MG63 (cell line): ENCODE measurements at places on chromosomes 7 and 10. TPM values are rescaled to one million over a fixed set of nuclear protein-coding genes. Genes with fewer than 3 reads are reported as not detected.

DNA sequence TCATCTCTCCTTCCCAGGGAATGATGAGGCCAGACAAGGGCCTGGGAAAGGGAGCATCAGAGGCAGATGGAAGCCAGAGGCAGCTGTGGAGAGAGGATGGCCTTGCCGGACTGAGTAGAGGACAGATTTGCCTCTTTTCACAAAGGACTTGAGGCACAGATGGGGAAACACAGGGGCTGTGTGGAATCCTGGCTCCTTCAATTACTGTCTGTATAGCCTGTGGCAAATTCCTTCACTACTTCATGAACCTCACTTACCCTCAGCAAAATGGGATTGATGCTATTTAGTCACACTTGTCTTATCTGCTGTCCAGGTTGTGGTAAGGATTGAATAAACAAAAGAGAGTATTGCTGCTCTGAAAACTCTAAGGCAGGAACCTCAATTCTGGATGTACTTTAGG, 40.3 kb downstream of the SLC25A28 start:
- no peak for DNase-seq

DNA sequence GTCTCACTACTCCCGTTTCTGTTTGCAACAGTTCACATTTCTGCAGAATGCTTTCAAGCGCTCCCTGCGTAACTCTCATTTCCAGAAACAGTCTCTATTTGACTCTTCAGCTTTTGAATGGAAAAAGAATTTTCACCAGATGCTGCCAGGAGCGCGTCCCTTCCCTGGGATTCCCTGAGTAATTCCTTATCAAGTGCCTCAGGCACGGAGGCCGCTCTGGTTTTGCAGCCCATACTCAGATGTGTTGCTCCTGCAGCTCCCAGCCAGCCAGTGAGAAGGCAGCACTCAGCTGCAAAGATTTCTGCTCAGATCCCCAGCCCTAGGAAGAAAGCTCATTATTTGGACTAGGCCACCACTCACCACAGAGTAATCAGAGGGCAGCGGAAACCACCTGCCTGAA, 161.1 kb upstream of the CHST15 start:
- no peak for DNase-seq

GRCh38 chr7:140004672-140005071, 58.1 kb downstream of the PARP12 start:
- no peak for DNase-seq

GRCh38 chr7:1302936-1303335, 70.3 kb downstream of the UNCX start:
- no peak for DNase-seq

GRCh38 chr10:71975087-71975870, 11.1 kb downstream of the CHST3 start:
- peak; percentile 96 for DNase-seq

DNA sequence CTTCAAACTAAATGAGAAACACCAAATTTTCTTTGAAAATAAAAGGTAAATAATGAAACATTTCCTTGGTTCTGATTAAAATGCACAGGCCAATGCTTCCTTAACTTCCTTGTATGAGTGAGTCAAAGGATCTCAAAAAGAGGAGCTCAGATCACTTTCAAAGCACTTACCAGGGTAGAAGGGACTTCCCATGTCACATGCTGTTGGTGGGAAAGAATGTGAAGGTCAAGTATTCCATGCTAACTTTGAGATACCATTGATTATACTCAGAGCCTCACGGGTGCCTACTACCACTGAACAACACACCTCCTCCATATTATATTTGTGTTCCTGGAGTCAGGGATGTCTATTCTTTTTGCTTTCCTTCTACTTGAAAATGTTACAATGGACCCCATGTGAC, 233.5 kb upstream of the KIAA1217 start:
- no peak for DNase-seq

DNA sequence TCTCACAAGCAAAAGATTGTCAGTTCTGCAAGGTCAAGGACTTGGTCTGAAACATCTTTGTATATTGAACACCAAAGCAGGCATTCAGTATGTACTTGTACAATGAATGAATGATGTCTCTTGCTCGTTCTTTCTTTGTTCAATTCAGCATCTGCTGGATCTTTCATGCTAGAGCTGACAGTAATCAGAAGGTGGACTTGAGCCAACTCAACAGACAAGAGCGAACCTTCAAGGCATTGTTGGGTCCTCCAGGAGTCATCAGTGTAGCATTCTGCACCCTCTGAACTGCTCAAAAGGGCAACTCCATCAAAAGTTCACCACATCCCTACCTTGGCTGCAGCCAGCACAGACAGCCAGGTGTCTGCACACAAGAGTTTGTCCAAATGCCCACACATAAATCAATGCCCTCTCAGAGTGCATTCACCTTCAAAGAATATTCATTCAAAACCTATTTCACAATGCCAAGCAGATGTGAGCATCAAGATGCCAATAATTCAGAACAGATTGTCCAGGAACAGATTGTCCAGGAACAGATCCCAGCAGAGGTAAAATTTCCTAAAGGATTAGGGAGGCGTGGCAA, 386.7 kb downstream of the CALN1 start:
- DNase-seq, result no peak

DNA sequence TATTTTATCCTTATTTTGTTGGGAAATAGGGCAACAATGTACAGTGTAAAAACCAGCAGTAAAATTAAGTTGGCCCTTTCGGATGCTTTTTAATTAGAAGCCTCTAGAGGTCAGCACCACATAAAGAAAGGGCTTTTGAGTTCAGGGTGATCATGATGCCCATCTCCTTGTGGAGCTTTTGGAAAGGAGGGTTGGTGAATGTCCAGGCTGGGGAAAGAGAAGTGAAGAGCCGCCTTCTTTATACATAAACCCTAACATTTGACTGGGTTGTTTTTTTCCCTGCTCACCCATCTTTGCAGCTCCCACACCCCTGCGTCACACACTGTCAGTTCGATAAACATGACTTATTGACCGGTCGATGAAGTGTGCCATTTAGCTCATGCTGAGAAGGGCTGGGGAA, 29.8 kb downstream of the MTURN start:
- no peak for DNase-seq

GRCh38 chr7:91034459-91035368, 229.5 kb upstream of the FZD1 start:
- DNase-seq, result peak; percentile 10

DNA sequence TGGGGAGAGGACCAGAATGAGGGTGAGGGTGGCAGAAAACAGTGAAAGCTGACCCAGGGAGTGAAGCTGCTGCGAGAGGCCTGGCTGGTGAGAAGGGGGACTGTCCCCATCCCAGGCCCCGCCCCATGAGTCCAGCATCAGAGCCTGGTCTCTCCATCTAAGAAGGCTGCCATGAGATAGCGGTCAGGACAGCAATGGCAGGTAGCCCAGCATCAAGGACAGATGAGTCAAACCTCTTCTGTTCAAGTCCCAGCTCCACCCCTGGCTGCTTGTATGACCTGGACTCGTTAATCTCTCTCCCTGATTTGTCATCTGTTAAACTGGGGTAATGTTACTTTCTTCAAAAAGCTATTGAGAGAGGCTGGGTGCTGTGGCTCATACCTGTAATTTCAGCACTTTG, 22.2 kb downstream of the GPNMB start:
- DNase-seq, result no peak

GRCh38 chr7:88302486-88302885, 4.2 kb downstream of the STEAP4 start:
- peak; percentile 10 for DNase-seq

GRCh38 chr10:88361995-88362807, 220.9 kb downstream of the RNLS start:
- DNase-seq, result no peak

DNA sequence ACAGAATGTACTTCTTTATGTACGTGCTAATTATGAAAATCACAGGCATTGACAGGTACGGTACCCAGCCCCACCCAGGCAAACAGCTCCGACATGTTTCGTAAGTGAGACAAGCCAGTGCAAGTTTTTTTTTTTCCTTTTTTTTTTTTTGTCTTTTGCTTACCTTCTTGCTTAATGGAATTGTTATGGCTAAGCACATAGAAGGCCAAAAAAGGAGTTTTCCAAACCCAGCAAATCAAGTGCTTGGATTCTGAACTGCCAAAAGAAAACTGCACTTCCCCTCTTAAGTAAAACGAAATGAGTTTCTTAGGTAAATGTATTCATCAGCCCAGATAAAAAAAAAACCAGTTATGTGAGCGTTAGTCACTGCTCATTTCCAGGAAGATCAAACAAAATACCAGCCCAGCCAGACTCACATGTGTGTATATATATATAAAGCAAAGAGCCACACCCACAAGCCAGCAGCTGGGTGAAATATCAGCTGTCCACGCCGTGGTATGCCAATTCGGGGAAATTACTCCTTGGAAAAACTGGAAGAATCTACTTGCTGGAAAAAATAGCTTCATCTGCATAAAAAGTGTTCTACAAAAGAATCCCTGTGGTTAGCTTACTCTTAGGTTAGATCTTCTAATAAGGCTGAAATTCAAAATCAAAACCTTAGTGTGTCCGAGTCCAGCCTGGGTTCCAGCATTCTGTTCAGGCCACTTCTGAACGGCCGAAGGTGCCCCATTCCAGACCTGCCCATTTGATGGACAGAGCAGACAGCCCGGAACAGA, 8.0 kb downstream of the KLF6 start:
- DNase-seq, result peak; percentile 65

DNA sequence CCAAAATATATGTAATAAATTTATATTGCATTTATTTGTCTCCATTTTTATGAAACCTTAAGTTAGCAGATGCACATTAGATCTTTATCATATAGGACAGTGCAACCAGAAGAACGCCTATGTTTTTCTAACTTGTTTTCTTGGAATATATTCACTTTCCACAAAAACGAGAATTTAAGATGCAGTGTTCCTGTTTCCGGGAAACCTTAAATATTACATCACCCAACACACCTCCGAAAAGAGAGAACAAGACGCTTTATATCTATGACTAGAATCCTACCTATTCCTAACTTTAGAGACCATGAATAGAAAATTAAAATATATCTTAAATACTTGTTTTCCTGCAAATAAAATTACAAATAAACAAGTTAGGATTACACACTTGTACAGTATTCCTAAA, 1.9 kb downstream of the EZH2 start:
- no peak for DNase-seq

DNA sequence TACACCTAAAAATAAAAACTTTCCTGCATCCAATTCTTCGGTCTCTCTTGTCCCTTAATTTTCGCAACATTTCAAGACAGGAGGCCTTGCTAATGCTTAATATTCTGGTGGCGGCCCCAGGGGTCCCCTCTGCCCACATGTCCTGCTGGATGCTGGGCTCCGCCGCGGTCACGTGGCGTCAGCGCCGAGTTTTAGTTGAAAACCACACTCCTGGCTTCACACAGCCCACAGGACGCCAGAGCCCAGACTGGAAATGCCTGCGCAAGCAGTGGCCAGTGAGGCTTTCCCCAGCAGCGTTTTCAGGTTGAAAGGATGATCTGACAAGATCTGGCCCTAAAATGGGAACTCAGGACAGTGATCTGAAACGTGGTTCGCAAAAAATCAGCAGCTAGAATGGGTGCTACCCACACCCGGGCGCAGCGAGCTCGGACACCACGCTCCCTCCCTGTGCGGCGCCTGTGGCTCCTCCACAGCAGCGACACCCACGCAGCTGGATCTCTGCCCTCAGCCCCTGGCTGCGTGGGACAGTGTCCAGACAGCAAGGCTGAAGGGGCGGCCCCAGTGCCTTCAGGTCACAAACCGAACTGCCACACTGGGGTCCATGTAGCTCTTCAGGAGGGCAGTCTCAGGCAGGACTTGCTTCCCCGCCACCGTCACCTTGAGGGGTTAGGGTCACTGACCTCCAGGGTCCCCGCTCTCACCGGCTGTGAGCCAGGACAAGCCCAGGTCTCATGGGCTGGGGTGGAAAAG, 11.6 kb upstream of the CYREN start:
- no peak for DNase-seq

- no peak for DNase-seq
These were observed 22.1 kb downstream of the ANTXRL start for GRCh38 chr10:46308666-46309450.

- DNase-seq, result no peak
These were observed at the start of gene EPO for GRCh38 chr7:100720279-100720670. Gene EPO (plus strand): TSS chr7:100720468. CDS start chr7:100720981, 513 bp downstream.

- no peak for DNase-seq
These were observed 21.6 kb upstream of the ZFAND2A start for GRCh38 chr7:1181640-1182039.

EXOC6 gene
- 6.8 and 10.8 TPM in 2 replicates for total RNA-seq

TMEM196 gene
- not detected in 2 replicates for total RNA-seq

PPP2R2D gene
- total RNA-seq, result 28.8 and 40.9 TPM in 2 replicates

IKZF1 gene
- total RNA-seq, result not detected in 2 replicates

RGS10 gene
- 33.7 and 41.1 TPM in 2 replicates for total RNA-seq

PDE6C gene
- total RNA-seq, result not detected in 2 replicates

HMX3 gene
- 5.0 and 8.6 TPM in 2 replicates for total RNA-seq

ADRA2A gene
- 0.37 TPM in 1 of 2 replicates, not detected in the other for total RNA-seq

ZNF680 gene
- total RNA-seq, result 5.5 and 15.7 TPM in 2 replicates

PRKG1 gene
- total RNA-seq, result 3.9 and 5.9 TPM in 2 replicates

LEP gene
- total RNA-seq, result not detected in 2 replicates

SPDYE8 gene
- total RNA-seq, result not detected in 2 replicates

PRR15 gene
- total RNA-seq, result not detected in 2 replicates

CLEC5A gene
- not detected in 2 replicates for total RNA-seq
